ENCODE measurements at places on chromosomes 4 and X. TPM values are rescaled to one million over a fixed set of nuclear protein-coding genes. Genes with fewer than 3 reads are reported as not detected.
A peak's percentile ranks its signal among the peaks of the same experiment; 100 is the strongest.

Gene CDS1
- polyA plus RNA-seq: 0.08 TPM

Gene VCX2
- not detected for polyA plus RNA-seq

Gene MAGEA12
- polyA plus RNA-seq: not detected

Gene CFI
- polyA plus RNA-seq: 18.2 TPM

Gene PDE5A
- polyA plus RNA-seq: 197 TPM

Gene LRAT
- polyA plus RNA-seq: 0.03 TPM

Gene F8A1
- 5.4 TPM for polyA plus RNA-seq

DNA sequence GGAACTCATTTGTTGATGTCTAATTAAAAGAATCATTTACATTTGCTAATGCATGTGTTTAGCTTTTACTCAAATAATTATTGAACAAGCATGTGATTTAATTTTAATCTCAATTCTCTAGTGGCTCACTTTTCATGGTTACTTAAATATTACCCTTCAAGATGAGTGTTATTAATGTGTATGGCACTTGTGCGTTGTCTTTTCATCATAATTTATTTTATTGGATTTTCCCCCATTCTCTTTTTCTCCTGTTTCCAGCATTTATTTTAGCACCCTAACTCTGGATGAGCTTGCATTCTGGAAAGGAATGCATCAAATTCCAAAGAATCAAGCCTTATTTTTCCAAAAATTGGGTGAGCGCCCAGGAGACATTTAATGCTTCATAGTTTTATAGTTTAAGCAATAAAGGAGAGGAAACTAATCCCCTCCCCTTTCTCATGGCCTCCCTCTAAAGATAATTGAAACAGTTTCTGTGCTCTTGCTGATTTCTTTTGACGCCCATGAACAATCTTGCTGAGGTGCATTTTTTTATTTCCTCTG is 191.1 kb upstream of the FAT4 start:
- DNase-seq: peak; percentile 29

DNA sequence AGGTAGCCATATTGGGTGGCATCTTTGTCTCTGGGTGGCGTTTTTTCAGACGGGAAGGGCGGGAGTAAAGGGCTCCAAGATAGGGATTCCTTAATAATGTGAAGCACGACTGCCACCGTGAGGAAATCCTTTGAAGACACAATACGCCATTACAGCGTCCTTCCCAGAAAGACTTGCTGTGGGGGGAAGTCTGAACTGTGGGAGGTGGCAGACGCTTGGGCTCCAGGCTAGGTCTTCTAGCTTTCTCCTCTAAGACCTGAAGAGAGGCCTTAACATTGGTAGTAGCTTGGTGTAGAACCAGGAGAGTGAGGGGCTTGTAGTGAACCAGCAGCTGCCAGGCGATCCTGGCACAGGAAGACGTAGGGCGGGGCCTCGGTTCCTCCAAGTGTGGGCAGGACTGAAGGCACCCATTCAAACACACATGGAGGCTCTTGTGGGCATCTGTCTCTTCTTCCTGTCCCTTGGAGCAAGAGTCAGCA is 197.3 kb downstream of the OR13H1 start:
- DNase-seq: peak; percentile 64

GRCh38 chr4:157819693-157820464 is 352.9 kb downstream of the GASK1B start:
- no peak for DNase-seq

DNA sequence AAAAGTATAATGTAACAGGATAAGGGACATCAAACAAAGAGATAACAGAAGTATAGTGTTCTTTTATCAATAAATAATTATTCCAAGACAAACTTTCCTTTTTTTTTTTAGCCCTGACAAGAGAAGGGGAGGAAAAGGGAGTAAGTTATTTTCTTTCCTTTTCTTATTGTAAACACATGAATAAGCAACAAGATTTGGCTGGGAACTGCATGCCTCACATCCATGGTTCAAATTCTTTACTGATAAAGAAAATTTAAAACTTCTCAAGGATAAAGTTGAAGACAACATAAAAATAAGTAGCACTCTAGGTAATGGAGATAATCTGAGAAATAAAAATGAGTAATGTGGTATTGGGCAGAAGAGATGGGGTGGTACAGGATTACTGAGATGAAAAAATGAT is 71.6 kb downstream of the NEK1 start:
- peak; percentile 14 for DNase-seq

DNA sequence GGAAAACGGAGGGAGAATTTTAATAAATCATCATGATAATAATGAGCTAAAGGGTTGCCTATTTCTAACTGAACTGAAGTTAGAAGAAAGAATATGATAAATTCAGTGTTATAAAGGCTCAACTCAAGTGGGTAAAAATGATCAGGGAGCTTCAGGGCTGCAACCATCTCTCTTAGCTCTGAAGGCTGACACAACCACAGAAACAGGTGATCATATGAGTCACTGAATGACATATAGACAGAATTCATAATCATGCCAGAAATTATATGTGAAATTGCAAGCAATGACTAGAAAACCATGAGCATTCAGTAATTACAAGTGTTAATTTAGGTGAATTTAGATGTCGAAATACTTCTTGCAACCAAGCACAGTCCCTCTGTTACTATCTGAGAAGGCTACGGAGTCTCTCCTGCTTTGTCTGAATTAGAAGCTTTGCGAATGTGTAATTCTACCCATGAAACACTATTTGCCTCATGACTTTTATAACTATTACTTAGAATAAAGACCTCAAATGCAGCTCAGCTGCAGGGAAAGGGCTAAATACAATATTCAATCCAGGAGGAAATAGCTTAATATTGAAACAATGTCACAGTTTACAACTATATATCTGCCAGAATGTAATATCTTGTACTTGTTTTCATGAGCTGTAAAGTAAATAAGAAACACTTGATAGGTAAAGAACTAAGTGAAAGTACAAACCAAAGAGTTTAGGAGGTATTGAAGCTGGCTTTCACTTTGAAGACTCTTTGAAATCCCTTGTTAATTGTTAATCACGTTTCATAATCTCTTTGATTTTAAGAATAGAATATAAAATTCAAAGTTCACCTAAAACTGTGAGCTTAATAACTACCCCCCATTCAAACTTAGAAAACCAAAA is 1972.6 kb downstream of the ARAP2 start:
- no peak for DNase-seq

DNA sequence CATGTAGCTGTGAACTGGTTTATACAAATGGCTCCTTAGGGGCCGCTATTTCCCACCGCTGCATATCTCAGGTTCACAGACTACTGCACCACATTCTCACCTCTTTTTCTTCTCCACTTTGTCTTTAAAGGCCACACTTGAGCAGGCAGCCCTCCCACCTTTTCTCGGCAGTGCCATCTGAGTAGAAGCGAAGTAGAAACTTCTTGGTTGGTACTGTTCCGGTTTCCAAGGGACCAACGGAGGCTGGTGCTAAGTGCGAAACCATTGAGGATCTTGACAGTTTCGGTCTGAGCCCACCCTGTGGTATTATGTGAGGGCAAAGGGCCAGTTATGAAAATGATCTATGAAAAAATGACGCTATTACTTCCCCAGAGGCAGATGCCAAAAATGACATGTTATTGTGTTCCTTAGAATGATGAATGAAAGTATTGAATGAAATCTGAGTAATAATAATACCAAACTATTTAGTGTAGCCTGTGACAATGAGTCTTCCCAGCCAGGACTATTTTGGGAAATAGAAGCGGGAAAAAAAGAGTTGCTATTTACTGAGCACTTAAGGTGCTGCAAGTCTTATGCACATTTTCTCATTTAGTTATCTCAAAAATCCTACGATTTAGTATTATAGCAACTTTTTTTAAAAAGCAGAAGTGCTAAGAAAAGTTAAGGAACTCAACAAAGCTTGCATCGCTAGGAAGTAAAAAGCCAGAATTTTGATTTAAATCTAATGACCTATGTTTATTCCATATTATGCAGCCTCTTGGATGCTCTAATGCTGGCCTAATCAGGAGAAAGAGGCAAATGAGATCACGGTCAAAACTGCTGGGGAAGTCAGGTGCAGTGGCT is 29.6 kb upstream of the CHRNA9 start:
- no peak for DNase-seq

- DNase-seq: peak; percentile 53
Measured at GRCh38 chrX:20244931-20245330, 21.8 kb downstream of the RPS6KA3 start.

DNA sequence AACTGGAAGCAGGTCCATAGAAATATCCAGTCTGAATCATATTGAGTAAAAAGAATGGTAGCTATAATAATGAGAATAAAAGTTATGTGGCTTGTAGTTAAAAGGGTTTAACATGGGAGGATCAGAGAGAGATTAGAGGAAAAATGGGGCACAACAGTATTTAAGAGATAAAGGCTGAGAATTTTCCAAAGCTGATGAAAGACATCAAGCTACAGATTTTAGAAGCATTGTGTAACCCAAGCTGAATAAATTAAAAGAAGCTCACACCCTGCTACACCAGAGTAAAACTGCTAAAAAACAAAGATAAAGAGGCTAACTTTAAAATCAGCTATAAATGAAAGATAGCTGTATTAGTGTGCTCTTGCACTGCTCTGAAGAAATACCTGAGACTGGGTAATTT is 94.2 kb downstream of the AASDH start:
- DNase-seq: no peak

DNA sequence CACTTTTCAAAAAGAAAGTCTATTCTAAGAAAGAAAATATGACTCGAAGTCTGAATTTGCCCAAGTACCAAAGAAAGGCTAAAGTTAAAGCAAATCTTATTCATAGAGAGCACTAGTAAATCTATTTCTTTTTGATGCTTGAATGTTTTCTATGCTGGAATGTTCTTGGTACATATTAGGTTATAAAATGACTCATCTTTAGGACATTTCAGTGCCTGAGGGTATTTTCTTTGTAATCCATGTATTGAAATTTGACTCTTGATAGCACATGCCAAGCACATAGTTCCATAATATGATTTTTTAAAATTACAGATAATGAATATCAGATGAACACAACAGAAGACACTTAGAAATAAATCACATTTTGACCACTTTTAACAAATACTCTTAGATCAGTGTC is 232.8 kb downstream of the TRIML1 start:
- peak; percentile 21 for DNase-seq

DNA sequence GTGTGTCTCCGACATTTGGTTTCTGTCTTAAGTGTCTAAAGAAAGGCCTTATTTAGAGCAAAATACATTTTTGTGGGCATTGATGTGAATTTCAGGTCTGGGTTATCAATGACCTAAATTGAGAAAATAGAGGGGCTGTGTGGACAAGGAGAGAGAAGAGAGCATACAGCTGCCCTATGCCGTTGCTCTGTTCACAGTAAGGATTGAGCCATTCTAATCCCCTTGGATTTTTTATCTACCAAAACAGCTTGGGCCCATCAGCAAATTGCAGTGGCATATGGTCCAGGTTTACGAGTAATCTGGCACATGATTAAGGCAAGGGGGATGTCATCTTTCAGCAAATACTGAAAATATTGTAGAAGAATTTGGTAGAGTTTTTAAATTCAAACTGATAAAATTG is 210.2 kb downstream of the ANTXR2 start:
- no peak for DNase-seq

- no peak for DNase-seq
Measured at GRCh38 chrX:39974270-39974669, 123.5 kb downstream of the BCOR start.

GRCh38 chr4:182684796-182685195 is 232.4 kb downstream of the DCTD start:
- no peak for DNase-seq

DNA sequence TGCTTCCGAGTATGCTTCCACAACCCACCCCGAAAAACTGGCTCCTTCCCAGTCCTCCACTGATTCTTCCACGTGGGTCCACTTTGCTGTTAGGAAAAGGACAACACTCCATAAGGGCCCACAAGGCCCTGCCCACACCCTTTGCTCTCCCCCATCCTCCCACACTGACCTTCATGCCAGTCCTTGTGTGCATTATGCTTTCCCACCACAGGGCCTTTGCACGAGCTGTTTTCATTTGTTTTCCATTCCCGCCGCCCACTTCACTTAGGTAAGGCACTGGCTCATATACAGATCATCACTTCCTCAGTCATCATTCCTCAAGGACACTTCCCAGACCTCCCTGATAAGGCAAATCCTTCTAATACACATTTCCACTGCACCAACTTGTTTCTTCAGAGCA is 16.8 kb upstream of the SEL1L3 start:
- no peak for DNase-seq

Data from fibroblast of lung (primary cell).